Stimulated activated CD8-positive, alpha-beta memory T cell treated with anti-CD3 and anti-CD28 coated beads, Interleukin-15, amount 100 ng/mL, for 1 hour (primary cell): ENCODE measurements at places on chromosomes 3 and 15.

GRCh38 chr3:124639406-124640237 is 90.6 kb upstream of the UMPS start:
- DNase-seq, result no peak

GRCh38 chr15:100661156-100661555 is 58.8 kb downstream of the ASB7 start:
- DNase-seq, result no peak

- no peak for DNase-seq
These were observed 23.7 kb downstream of the SRPRB start for GRCh38 chr3:133829310-133829707.

- DNase-seq, result no peak
These were observed 35.9 kb downstream of the VGLL4 start for GRCh38 chr3:11607816-11608215.

DNA sequence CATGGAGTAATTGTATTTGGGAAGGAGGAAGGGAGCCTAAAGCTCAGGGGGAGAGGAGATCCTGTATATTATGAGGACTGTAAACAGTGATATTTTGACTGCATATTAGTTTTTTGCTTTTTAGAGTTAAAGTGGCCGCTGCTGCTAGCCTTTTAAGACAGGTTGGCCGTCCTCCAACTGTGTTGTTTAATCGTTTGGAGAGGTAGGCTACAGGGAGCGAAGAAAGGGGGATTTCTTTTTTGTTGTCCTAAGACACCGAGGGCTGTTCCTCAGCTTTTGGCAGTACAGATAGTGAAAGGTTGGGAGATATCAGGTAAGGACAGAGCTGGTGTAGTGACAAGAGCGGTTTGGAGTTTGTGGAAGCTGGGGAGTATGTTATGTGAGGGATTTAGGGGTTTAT is 38.2 kb upstream of the RNF7 start:
- DNase-seq, result no peak
